ENCODE measurements at places on chromosomes 13 and 19. TPM values are rescaled to one million over a fixed set of nuclear protein-coding genes. Genes with fewer than 3 reads are reported as not detected.

GRCh38 chr19:11238041-11238440, 1.4 kb upstream of the ANGPTL8 start:
- H3K27ac ChIP-seq = no peak overlapping the region
- no peak for DNase-seq
- H3K27me3 ChIP-seq = no peaks in the 10 kb centered on the region
- H3K4me3 ChIP-seq = no peak overlapping the region
- H3K4me1 ChIP-seq = no peaks in the 10 kb centered on the region
- peaks cover 4% of the 10 kb centered on the region for H3K36me3 ChIP-seq

DNA sequence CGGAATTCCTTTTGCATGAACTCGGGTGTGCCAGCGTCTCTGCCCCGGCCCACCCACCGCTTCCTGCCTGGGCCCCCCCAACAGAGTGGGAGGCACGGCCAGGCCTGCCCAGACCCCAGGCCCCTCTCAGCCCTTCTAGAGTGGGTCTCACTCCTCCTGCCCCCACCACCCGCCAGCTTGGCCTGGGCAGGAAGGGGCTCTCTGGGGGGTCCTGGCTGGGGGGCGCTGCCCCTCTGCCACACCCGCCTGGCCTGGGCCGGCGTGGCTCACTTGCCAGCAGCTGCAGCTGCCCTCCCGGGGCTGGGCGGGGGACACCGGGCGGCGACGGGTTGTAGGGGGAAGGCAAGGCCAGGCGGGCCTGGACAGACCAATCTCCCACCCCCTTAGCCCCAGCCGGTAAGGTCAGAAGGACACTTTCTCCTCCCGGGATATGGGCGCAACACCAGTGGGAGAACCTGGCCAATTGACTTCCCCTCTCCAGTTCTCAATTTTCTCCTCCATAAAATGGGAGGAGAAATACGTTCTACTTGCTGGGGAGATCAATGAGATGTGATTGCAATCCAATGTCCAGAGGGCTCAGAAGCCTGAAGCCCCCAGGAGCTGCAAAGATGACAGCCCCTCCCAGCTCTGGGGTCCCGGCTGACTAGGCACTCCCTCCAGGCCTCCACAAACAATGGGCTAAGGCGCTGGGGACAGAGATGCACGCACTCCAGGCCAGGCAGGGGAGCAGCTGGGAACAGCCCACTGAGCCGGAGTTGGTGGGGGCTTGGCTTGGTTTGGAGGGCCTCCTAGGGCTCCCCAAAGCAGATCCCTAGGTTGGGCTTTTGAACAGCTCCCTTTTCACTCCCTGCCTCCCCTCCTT, 2.4 kb downstream of the CRLF1 start:
- peaks cover 8% of the 10 kb centered on the region for H3K4me1 ChIP-seq
- no peak for DNase-seq
- peaks cover 6% of the 10 kb centered on the region for H3K27me3 ChIP-seq

DNA sequence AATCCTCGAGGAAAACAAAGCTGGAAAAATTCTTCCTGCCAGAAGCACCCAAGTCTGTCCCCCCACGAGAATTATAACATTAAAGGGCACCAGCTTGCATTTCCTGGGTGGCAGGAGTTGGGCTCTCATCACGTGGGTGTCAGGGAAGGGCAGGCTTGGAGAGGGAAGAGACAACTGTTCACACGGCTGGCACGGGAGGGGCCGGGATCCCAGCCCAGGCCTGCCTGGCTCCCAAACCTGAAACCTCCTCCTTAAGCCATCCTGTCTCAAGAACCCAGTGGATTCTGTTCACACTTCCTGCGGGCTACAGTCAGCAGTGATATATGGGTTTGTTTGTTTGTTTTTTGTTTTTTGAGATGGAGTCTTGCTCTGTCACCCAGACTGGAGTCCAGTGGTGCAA, 12.2 kb downstream of the GRIK5 start:
- no peak overlapping the region for H3K27ac ChIP-seq
- no peaks in the 10 kb centered on the region for H3K27me3 ChIP-seq
- no peaks in the 10 kb centered on the region for H3K36me3 ChIP-seq
- DNase-seq = no peak

DNA sequence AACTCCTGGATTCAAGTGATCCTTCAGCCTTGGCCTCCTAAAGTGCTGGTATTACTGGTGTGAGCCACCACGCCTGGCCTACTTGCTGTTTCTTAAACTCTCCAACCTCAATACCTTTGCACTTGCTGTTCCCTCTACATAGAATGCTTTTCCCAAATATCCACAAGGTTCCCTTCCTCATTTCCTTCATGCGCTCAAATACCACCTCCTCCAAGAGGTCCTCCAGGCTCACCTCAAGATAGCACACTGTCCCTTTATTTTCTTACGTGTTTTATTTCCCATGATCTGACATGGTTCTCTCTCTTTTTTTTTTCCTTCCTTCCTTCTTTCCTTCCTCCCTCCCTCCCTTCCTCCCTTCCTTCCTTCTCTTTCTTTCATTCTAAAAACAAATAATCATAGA, 13.5 kb downstream of the RDH8 start:
- H3K36me3 ChIP-seq = no peaks in the 10 kb centered on the region
- no peaks in the 10 kb centered on the region for H3K4me1 ChIP-seq
- no peaks in the 10 kb centered on the region for H3K27me3 ChIP-seq
- no peak overlapping the region for H3K27ac ChIP-seq
- H3K4me3 ChIP-seq = no peak overlapping the region

- H3K4me3 ChIP-seq = no peak overlapping the region
- H3K36me3 ChIP-seq = no peaks in the 10 kb centered on the region
- H3K4me1 ChIP-seq = no peaks in the 10 kb centered on the region
- DNase-seq = no peak
Measured at GRCh38 chr13:53126841-53127245, 98.2 kb downstream of the OLFM4 start.

- no peaks in the 10 kb centered on the region for H3K27me3 ChIP-seq
- H3K27ac ChIP-seq = no peak overlapping the region
- H3K4me1 ChIP-seq = no peaks in the 10 kb centered on the region
- no peaks in the 10 kb centered on the region for H3K36me3 ChIP-seq
- no peak overlapping the region for H3K4me3 ChIP-seq
Measured at GRCh38 chr13:47232516-47232915, 335.7 kb upstream of the HTR2A start.

DNA sequence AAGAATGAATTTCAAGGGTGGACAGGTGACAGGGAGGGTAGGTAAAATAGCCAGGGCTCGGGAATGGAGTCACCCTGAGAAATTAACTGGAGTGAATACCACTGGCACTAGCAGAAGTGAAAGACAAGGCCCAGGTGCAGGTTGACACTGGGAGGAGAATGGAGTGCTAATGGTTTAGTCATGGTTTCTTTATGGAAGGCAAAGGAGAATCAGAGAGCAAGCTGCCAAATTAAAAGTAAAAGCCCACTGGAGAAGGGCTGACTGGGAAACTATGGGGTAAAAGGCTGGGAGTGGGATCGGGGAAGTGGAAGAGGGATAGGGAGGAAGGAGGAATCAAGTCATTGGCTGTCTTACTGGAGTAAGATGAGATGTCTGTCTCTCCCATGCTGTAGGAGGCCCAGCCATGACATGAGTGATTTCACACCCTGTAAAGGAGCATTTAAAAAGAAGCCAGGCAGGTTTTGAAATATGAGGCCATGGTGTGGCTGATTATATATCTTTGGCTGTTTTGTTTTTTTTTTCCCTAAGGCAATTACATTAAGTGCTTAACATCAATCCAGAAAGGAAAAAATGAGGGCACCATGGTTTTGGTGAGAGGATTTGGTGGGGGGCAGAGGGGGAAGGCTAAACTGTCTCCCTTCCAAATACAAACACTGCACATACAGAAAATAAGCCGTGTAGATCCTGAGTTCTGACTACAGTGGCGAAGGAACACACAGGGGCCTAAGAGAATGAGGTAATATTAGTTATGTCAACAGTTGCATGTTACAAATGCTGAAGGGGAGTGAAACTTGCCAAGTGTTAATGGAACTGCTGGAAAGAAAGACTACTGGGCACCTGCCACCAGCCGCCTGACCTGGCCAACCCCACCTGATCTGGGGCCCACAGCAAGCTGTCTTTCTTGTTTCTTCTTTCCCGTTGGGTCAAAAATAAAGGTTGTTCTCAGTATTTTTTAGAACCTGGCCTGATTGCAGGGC, 183.5 kb upstream of the TSC22D1 start:
- H3K27ac ChIP-seq = peak overlapping the region; percentile 74
- DNase-seq = no peak
- H3K36me3 ChIP-seq = no peaks in the 10 kb centered on the region
- H3K27me3 ChIP-seq = no peaks in the 10 kb centered on the region

- H3K36me3 ChIP-seq = no peaks in the 10 kb centered on the region
- 0 out of 2 replicates have a peak, but pooled peaks cover 2% of the 10 kb centered on the region for H3K27me3 ChIP-seq
- H3K4me3 ChIP-seq = no peak overlapping the region
- H3K27ac ChIP-seq = no peak overlapping the region
- no peaks in the 10 kb centered on the region for H3K4me1 ChIP-seq
Measured at GRCh38 chr19:41565379-41565720, 10.6 kb upstream of the CEACAM21 start.

DNA sequence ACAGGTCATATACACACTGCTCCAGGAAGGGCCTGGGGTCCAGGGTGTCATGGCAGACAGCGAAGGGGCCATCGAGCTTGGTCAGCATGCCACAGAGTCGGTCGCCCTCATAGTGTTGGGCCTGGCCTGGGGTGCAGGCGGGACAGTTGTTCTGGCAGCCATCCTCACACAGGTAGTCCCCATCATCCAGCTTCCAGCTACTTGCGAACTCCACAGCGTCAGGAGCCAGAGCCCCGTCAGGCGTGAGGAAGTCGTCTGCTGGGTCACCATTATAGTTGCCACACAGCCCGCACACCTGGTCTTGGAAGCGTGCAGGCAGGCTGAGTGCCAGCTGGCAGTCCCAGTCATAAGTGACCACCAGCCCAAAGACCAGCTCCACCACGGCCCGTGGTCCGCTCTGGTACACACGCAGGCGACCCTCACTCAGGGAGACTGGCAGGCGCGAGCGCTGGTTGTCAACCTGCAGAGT, 16.2 kb downstream of the FCGBP start:
- H3K4me1 ChIP-seq = no peaks in the 10 kb centered on the region
- no peaks in the 10 kb centered on the region for H3K36me3 ChIP-seq
- H3K4me3 ChIP-seq = no peak overlapping the region
- H3K27ac ChIP-seq = no peak overlapping the region
- DNase-seq = no peak

DNA sequence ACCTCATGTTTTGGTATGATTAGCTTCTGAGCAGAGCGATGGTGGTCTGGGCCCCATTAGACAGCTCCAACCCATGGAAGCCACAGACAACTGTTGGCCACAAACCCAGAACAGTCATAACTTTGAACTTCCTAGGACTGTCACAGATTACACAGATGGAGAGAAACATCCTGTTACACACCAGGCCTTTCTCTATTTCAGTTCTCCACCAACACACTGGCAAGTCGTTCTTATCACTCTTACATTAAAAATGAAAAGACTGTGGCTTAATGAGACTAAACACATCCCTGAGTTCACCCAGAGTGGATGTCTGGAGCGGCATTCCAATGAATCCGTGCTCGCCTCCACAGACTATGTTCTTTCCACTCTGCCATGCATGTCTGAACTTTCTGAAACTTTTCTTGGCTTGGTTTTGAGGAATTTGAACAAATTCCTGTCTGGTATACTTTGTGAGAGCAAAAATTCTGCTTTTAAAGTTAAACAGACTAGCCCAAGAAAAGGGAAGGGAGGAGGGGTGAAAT, 109.1 kb downstream of the NALCN start:
- no peak overlapping the region for H3K27ac ChIP-seq
- no peak for DNase-seq
- no peaks in the 10 kb centered on the region for H3K36me3 ChIP-seq
- H3K4me3 ChIP-seq = no peak overlapping the region
- no peaks in the 10 kb centered on the region for H3K4me1 ChIP-seq

- DNase-seq = peak; percentile 54
- H3K27ac ChIP-seq = no peak overlapping the region
- no peaks in the 10 kb centered on the region for H3K27me3 ChIP-seq
- peaks cover 10% of the 10 kb centered on the region for H3K4me1 ChIP-seq
- no peak overlapping the region for H3K4me3 ChIP-seq
- no peaks in the 10 kb centered on the region for H3K36me3 ChIP-seq
Measured at GRCh38 chr19:7678971-7679751, 1.5 kb upstream of the TRAPPC5 start.

DNA sequence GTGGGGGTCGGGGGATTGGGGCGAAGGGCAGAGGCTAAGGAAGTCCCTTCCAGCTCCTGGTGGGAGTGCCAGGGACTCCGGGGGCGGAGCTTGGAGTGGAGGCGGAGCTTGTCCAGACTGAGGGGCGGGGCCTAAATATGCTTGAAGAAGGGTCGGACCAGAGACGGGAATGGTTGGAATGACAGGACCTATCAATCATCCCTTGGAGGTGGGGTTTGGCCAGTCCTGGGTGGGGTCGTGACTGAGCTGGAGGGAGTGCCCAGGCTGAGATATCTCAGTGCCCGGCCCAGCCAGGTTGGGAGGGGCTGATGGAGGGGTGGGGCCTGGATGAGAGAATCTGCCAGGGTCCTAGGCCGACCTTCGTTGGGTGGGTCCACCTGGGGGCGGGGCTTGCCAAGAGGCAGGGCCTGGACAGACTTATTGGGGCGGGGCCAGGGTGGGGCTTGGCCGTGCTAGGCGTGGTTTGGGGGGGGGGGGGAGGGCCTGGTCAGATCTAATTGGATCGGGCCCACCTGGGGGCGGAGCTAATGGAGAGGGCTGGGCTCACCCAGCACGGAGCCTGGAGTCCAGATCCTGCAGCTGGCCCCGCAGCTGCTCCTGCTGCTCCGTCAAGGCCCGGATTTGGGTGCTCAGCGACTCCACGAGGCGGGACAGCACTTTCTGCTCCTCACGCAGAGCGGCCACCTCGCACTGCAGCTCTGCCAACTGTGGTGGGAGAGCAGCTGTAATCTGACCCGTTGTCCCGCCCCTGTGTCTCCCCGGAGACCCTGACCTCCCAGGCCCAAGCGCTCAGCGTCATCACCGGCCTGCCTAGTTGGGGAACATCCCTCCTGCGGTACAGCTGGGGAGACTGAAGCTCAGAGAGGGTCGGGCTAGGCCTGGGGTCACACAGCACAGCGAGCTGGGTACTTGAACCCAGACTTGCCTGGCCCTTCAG, 2.6 kb upstream of the WIZ start:
- no peaks in the 10 kb centered on the region for H3K36me3 ChIP-seq
- no peak overlapping the region for H3K4me3 ChIP-seq

- H3K4me1 ChIP-seq = no peaks in the 10 kb centered on the region
- H3K4me3 ChIP-seq = no peak overlapping the region
- H3K27me3 ChIP-seq = no peaks in the 10 kb centered on the region
Measured at GRCh38 chr13:57634839-57635165, 3.3 kb downstream of the PCDH17 start.

GRCh38 chr19:29660835-29661234, 4.4 kb upstream of the PLEKHF1 start:
- no peak for DNase-seq
- H3K4me3 ChIP-seq = no peak overlapping the region
- H3K27me3 ChIP-seq = no peaks in the 10 kb centered on the region
- no peak overlapping the region for H3K27ac ChIP-seq
- no peaks in the 10 kb centered on the region for H3K36me3 ChIP-seq

DNA sequence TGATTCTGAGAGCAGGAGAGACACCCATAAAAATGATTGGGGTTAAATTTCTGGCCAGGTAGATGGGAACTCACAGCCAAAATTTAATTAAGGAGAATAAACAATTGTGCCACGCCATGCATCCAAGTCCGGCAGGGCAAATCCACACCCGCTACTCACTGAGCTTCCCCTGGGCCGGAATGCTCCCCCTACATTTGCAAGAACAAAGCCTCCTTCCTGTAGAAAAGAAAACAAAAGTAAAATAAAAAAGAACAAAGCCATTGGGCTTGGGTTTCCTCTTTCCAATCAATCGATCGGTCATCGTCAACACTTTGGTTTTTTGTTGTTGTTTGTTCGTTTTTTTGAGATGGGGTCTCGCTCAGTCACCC, 30.2 kb upstream of the TFDP1 start:
- no peaks in the 10 kb centered on the region for H3K36me3 ChIP-seq
- no peak for DNase-seq
- no peak overlapping the region for H3K27ac ChIP-seq
- H3K27me3 ChIP-seq = no peaks in the 10 kb centered on the region

The ATP12A gene
- not detected for total RNA-seq

The AMER2 gene
- total RNA-seq = not detected

The TRPM4 gene
- 31.4 TPM for total RNA-seq

The MTIF3 gene
- total RNA-seq = 41.8 TPM
